ENCODE measurements at places on chromosomes 12 and 14.

- no peak for DNase-seq
These were observed 41.2 kb downstream of the SH2B3 start for GRCh38 chr12:111446631-111447570.

GRCh38 chr14:39015360-39015961 lies 87.6 kb downstream of the SEC23A start:
- DNase-seq: peak; percentile 26

DNA sequence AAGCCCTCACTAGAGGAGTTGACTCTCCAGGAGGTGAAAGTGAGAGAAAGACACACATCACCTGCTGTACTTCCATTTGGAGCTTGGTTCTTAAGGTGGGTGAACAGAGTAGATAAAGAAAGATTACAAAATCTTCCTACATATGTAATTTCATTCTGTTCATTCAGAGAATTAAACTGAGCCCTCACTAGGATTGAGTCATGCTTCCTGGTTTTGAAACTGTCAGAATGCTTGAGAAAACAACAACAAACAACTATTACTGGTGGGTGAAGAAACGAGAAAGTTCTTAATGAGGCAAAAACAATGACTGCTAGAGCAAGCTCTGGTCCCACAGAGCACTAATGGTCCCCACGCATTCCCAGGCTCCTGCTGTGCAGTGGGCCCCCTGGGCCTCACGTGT lies 841.7 kb downstream of the VRK1 start:
- no peak for DNase-seq

DNA sequence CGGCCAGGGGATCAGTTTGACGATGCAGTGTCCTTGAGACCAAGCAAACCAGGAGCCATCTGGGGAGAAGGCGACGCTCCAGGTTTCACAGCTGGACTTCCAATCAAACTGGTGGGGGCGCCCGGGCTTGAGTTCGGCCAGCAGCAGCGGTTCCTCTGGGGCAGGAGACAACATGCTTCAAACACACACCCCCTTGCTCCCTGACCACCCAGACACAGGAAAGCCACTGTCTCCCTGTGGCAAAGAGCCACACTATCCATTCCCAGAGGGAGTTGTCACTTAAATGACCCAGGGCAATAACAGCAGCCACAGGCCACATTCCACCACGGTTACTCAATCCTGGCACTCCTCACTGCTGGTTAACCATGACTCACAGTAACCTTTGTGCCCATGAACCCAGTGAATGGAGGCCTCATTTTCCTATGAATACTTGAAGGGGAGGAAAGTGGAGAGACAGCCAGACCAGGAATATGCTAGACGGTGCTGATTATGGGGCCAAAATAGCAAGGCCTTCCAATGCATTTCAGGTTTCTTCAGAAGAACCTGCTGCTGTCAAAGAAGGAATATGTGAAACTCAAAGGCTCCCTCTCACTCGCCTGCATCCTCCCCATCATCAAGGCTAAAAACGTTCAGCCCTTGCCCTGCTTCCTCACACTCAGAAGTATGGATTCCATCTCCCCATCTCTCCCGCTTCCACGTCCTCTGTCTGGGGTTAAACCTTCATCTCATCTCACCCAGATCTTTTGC lies 8.5 kb downstream of the WSB2 start:
- peak; percentile 99 for DNase-seq

DNA sequence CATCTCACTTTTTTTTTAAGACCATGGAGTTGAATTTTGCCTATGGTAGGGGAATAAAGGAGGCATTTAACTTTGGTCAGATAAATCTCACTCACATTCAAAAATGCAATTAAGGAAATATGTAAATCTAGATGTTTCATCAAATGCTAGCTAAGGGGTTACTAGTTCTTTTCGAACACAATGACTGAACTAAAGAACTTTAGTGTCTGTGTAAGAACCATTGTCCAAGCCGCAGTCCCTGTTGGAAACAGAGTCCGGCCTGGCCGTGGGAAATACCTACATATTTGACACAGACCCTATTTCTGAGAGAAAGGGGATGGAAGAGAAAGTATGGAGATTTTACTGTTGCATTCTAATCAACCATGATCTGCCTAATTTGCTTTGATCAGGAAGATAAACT lies 17.4 kb downstream of the LGR5 start:
- no peak for DNase-seq

DNA sequence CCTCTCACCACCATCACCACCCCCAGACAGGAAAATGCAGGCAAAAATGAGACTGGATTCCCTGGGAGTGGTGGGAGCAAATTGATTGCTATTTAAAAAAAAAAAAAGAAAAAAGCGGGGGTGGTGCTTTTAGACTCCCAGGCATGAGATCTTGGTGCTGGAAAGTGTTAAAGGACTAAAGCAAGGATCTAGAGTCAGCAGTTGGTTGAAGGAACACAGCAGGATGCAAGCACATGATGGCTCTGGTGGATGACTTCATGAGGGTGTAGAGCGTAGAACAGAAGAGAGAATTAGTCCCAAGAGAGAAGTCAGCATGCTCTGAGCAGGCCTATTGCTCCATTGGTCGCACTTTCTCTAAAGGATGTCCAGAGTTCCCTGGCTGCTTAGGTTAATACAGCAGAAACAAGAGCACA lies 183.8 kb upstream of the HMGA2 start:
- DNase-seq: no peak

GRCh38 chr12:78804262-78804661 lies 60.3 kb upstream of the SYT1 start:
- DNase-seq: no peak

DNA sequence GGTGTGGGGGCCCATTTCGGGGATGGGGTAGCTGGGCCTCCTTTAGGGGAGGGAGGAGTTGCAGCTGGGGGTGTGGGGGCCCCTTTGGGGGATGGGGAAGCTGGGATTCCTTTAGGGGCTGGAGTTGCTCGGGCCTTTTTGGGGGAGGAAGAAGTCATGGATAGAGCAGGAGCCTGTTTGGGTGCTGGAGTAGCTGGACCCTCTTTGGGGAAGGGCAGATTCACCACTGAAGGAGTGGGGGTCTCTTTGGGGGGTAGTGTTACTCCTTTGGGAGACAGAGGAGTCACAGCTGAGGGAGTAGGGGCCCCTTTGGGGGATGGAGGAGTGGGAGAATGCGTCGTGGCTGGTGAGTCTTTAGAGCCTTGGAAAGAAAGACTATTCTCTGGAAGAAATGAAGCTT lies 6.5 kb downstream of the NACA start:
- no peak for DNase-seq

DNA sequence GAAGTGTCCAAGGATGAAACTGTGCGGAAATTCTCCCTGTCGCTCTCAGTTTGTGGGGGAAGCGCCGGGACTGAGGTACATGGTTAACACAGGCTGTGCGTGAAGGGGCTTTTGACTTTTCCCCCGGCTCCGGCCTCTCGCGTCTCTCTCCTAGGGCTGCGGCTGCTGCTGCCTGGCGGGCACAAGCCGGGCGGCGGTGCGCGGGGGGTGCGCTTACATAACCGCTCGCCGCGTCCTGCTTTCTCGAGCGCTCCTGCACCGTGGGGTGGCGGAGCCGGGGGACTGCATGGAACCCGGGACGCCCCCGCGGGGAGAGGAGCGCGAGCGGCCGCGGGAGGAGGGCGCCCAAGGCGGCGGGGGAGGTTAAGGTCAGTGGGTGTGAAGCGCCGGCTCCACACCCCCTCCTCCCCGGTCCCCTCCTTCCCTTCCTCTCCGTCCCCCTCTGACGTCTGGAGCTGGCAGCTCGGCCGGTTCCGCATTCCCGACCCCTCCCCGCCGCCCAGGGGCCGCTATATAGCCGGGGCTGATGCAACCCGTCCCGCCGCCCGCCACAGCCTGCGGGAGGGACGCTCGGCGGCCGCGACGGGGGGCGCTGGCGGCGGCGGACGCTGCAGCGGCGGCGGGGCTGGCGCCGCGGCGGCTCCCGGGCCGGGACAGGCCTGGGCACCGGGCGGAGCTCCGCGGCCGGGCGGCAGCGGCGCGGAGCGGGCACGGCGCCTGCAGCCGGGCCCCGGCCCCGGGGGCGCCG lies at the start of gene JDP2:
TSS of gene JDP2 (plus strand) at position 541 of the 748 bp plus-strand sequence. CDS start 9,899 bp downstream, outside the sequence.
- DNase-seq: peak; percentile 81

Measured in LoVo (cell line).